Activated naive CD8-positive, alpha-beta T cell treated with anti-CD3 and anti-CD28 coated beads for 36 hours (primary cell): ENCODE measurements at places on chromosomes 4 and X.

- no peak for DNase-seq
Measured at GRCh38 chr4:163063891-163064290, 102.8 kb downstream of the NAF1 start.

DNA sequence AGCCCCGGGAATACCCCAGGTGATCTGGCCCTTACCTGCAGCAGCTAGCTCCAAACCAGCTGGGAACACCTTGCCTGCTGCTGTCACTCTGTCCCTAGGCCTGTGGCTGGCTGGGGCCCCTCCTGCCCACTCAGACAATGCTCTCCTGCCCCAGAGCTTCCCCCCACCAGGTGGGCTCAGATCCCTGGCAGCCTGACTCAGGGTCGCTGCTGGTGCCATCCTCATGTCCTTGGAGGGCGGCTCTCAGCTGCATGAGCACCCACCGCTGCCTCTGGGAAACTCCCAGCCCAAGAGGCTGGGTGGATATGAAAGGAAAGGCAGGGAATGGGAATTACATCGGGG is 15.8 kb downstream of the C4orf50 start:
- no peak for DNase-seq

- DNase-seq = no peak
Measured at GRCh38 chr4:10753336-10753735, 68.8 kb upstream of the CLNK start.

DNA sequence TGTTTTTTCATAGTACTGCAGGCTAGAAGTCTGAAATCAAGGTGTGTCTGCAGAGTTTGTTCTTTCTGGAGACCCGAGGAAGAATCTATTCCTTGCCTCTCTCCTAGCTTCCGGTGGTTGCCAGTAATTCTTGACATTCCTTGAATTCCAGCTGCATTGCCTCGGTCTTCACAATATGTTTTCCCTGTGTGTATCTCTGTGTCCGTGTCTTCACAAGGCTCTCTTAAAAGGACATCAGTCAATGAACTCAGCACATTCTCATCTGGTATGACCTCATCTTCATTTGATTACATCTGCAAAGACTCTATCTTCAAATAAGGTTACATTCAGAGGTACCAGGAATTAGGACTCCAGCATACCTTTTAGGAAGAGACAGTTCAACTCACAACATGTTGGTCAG is 163.4 kb downstream of the BANK1 start:
- no peak for DNase-seq

GRCh38 chr4:77817304-77818072 is 1.7 kb downstream of the CNOT6L start:
- DNase-seq = no peak

- DNase-seq = no peak
Measured at GRCh38 chr4:74990276-74990875, 57.5 kb downstream of the PARM1 start.

GRCh38 chr4:149574971-149575370 is 240.7 kb downstream of the IQCM start:
- DNase-seq = no peak

- DNase-seq = no peak
Measured at GRCh38 chr4:104919406-104919805, 227.3 kb upstream of the TET2 start.

DNA sequence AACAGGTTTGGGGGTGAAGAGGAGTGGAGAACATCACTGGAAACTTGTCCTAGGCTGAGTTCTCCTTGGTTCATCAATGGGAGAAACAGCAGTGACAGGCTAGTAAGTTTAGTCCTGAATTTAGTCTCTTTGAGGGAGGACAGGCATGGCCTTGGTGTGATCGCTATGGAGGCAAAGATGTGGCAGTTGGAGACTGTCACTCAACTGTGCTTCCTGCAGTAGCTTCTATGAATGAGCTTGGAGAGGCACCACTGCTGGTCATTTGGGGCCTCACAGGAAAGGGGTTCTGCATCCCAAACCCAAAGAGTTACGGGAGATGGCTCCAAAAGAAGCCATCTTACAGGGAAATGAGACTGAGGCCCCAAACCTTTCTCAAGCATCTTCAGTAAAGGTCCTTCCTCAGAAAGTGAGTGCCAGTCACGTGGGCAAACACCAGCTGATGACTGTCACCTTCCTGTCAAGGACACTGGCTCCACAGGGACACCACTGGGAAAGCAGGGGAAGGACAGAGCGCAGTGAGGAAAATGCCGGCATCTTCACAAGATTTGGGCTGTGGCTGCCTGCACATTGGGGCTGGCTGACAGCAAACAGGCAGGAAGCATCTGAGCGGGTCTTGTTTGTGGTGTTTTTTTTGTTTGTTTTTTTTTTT is 7.2 kb downstream of the MRFAP1 start:
- DNase-seq = no peak
